Coronary artery (tissue), 2 donors: ENCODE measurements at places on chromosomes 1 and 21.

GRCh38 chr1:245990315-245991022 lies 516.6 kb downstream of the SMYD3 start:
- no peak for DNase-seq

GRCh38 chr1:155175927-155176371 lies 2.3 kb downstream of the TRIM46 start:
- DNase-seq, result peak; percentile 79

DNA sequence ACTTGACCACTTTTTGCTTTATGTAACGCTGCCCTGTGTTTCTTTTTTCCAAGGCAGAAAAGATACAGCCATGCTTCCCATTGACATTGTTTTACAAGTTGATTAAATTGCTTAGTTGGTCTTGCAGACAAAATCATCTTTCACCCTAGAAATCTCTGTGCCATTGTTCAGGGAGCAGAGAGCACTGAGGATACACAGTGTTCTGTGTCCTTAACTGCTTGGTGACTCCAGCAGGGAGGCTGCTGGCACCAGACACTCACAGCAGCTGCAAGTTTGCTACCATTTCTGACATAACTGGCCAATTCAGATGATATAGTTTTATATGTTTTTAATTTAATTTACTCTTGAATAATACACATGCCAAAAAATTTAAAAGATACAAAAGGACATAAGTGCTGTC lies 118.7 kb downstream of the RGS2 start:
- DNase-seq, result no peak

GRCh38 chr21:46459024-46459355 lies 299 bp downstream of the DIP2A start:
- DNase-seq, result no peak

GRCh38 chr1:235011064-235011598 lies 117.5 kb downstream of the TOMM20 start:
- DNase-seq, result no peak

GRCh38 chr21:43203591-43203990 lies 34.8 kb downstream of the CRYAA start:
- DNase-seq, result peak; percentile 26

- no peak for DNase-seq
These were observed 87.7 kb upstream of the POU3F1 start for GRCh38 chr1:38134294-38134755.

DNA sequence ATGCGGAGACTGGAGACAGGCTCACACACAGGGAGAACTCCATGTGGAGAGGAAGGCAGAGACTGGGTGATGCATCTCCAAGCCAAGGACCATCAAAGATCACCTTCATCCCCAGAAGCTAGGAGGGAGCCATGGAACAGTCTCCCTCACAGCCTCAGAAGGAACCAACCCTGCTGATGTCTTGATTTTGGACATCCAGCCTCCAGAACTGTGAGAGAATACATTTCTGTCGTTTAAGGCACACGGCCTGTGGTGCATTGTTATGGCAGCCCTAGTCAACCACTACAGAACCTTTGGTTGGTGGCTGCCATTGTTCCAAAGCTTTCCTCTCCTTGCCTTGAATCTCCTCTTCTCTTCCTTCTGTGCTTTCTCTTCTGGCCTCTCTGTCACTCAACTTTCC lies 64.0 kb downstream of the BACH1 start:
- DNase-seq, result no peak
